Nephron progenitor cell (in vitro differentiated cells): ENCODE measurements at places on chromosomes 5 and 9.

GRCh38 chr5:176901260-176902101 lies 2.3 kb upstream of the HK3 start:
- DNase-seq, result no peak

DNA sequence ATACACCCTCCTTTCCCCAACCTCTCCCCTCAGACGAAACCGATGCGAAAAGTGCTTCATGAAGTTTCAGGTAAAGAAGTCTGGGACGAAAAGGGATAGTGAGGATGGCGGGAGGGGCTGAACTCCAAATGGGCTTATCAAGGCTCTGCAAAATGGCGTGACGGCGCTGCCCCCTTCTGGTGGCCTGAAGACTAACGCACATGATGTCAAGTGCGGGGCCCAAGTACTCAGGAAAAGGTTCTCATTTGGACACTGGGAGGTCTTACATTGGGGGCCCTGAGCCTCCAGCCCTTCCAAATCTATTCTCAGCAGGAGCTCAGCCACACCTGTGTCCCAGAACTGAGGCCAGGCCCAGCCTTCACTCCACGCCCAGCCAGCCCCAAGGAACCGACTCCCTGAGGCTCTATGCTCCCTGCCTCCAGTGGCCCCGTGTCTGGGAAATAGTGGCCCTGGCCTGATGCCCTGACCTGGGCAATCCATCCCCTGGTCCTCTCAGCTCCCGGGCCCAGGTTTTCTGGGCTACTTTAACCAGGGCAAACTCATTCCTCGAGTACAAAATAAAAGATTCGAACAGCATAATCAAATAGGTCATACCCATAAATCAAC lies 119.9 kb downstream of the KCNIP1 start:
- DNase-seq, result peak; percentile 76

GRCh38 chr9:1550636-1551035 lies 464.5 kb upstream of the SMARCA2 start:
- no peak for DNase-seq

GRCh38 chr5:91639744-91640143 lies 256.6 kb upstream of the ARRDC3 start:
- DNase-seq, result no peak

GRCh38 chr9:133534346-133535291 lies at the start of gene ADAMTSL2:
Gene ADAMTSL2 (plus strand): TSS chr9:133534704. CDS start chr9:133536713, 2,009 bp downstream.
- peak; percentile 84 for DNase-seq

GRCh38 chr9:28810388-28811075 lies 1237.3 kb upstream of the C9orf72 start:
- no peak for DNase-seq

GRCh38 chr9:37801287-37801850 lies 772 bp downstream of the DCAF10 start:
- DNase-seq, result peak; percentile 60

DNA sequence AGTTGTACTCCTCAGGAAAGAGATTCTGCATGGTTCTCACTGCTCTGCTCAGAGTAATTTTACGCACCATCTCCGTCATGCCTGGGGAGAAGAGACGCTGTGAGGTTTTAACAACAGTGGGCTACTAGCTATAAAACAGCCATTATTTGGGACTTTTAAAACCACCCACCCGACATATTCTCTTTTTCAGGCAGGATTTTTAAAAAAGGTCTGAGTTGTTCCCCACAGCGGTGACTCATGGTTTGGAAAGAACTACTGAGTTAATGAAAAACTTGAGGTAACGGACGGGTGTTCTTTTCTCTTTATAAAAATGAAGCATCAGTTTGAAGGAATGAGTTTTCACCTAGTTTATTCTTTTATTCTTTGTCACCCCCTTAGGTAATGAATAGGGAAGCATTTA lies 61.3 kb downstream of the TTLL11 start:
- no peak for DNase-seq

DNA sequence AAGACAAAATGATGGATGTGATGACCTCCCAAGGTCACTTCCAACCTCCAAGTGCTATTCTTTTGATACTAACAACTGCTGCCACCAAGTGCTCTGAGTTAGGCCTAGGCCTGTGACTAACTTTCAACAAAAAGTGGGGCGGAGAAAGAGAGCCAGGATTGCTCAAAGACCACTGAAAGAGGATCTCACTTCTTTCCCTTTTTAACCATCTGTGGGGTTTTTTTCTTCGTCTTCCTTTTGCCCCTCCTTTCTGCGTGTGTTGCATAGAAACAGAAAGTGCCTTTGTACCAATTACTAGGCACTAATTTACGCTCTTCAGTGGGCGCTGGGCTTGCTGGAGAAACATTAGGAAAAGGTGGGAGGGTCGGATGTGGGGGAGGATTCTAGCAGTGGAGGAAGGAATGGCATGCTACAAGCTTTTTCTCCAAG lies 8.0 kb downstream of the KLF9 start:
- DNase-seq, result peak; percentile 47

DNA sequence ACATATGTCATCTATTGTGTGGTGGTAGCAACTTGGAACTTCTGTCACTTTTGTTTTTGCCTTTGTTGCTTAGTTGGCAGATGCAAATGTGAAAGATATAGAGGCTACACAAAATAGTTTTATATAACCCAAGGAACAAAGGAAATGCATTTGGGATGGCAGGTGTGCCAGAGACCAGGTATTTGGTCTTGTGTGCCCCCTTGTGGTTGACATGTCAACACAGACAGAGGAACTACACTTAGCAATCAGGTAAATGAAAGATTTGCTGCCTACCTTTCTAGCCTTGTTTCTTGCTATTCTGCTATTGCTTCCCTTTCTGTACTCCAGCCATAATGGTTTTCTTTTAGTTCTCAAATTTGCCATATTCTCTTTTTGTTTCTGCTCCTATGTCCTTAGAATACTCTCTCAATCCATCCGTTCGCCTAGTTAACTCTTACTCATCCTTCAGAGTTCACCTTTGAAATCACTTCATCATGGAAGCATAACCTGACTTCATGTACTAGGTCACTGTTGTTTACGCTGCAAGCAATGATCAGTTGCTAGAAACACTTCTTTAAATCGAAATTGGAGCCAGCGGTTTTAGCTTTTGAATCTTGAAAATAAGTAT lies 119.5 kb downstream of the TRPM3 start:
- peak; percentile 29 for DNase-seq

DNA sequence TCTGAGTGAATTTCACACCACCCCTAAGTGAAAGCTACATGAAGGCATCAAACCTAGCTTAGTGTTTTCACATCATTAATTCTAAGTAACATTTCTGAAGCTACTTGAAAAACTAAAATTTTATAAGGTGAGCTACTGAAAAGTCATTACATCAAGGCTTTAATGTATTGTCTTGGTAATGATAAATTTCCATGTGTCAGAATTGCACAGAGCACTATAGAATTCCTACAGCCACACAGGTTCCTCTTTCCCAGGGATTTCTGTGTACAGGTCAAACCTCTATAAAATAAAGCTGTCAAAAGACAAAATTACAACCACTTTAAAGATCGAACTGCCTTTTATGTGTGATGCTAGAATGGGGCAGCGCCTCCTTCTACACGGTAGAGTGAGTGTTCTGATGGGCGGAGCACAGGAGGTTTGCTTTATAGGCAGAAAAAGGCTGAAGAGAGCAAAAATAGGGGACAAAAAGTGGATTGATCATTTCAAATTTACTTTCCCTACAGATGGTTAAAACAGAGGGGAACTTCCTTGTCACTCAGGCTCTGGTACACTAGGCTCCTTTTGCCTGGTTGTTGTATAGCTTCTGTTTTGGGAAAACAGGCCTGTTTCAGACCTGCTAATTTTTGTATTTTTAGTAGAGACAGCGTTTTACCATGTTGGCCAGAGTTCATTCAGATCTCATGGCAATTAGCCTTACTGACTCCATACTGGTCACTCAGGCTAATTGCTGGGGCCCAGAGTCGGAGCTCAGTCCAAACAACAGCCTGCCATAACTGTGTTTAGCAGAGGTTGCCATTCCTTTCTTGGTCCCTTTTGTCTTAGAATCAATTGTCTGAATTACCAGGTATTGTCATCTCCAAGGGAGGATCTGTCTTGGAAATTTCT lies 102.5 kb upstream of the BASP1 start:
- DNase-seq, result peak; percentile 35

GRCh38 chr9:112063151-112063550 lies 111.9 kb downstream of the SUSD1 start:
- no peak for DNase-seq

- no peak for DNase-seq
Measured at GRCh38 chr5:116864838-116865190, 290.2 kb upstream of the SEMA6A start.

GRCh38 chr5:31573494-31574142 lies 41.5 kb downstream of the C5orf22 start:
- no peak for DNase-seq

DNA sequence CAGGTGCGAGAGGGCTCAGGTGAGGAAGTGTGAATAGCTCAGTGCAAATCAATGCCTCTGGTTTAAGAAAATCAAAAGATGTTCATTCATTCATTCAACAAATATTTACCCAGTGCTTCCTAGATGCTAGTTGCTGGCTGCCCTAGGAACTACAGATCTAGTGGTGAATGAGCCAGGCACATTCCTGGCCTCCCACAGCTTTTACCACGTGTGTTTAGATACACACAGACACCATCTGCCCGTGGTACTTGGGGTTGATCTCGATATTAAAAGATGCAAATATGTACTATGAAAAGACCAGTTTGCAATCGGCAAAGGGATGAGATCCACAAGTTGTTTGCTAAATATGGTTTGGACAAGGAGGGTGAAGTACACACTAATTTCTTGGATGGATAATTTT lies 78.2 kb downstream of the GTF3C4 start:
- no peak for DNase-seq

DNA sequence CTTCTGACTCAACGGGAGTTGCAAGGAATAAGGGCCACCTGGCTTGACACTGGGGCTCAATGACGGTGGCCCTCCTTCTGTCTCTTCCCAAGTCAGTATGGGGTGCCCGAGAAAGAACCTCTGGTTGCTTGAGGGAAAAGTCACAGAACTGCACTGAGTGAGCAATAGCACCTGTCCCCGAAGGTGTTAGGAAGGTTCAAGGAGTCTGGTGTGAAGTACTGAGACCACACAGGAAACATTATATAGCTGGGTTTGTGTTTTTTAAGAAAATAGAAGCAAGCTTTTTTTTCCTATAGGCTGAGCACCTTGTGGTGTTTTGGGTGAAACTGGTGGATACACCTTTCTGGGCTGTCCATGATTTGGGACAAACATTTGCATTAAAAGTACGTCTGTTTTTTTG lies 62.9 kb downstream of the SPIN1 start:
- DNase-seq, result no peak

DNA sequence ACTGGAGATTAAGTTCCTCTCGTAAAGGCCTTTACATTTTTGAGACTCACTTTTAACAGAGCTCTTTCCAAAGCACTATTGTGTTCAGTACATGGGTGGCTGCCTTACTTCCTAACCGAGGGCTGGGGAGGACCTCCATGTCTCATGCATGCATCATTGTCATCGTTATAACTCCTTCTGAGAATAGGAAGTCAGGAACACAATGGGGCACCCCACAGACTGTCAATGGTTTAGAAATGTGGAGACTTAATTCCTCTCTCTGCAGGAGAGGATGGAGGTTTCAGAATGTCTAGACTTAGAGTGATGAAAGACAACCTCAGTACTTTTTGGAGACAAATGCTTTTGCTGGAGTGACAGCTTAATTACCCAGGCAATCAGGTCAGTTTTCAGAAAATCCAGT lies 83.9 kb downstream of the PRLR start:
- DNase-seq, result no peak

GRCh38 chr5:27908341-27908740 lies 870.0 kb upstream of the CDH9 start:
- no peak for DNase-seq

DNA sequence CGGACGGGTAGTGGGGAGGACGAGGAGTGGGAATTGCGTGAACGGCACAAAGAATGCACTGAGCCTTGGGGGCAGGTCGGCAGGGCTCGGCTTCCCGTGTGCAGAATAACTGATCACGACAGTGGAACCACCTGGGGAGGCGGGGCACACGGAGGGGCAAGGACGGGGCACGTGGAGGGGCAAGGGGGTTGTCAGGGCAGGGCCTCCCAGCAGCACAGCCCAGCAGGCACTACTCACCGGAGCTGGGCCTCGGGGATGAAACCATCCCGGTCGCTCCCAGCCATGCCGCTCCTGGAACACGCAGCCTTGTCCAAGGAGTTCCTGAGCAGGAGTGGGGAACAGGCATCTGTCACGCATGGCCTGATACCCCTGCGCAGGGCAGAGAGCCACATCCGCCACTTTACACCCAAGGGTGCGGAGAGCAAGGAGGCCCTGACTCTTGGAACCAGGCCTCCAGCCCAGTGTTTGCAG lies 33.4 kb downstream of the SARDH start:
- DNase-seq, result peak; percentile 1

- no peak for DNase-seq
Measured at GRCh38 chr9:18632632-18633403, 158.9 kb downstream of the ADAMTSL1 start.

GRCh38 chr5:83321483-83322055 lies 150.0 kb upstream of the VCAN start:
- no peak for DNase-seq

DNA sequence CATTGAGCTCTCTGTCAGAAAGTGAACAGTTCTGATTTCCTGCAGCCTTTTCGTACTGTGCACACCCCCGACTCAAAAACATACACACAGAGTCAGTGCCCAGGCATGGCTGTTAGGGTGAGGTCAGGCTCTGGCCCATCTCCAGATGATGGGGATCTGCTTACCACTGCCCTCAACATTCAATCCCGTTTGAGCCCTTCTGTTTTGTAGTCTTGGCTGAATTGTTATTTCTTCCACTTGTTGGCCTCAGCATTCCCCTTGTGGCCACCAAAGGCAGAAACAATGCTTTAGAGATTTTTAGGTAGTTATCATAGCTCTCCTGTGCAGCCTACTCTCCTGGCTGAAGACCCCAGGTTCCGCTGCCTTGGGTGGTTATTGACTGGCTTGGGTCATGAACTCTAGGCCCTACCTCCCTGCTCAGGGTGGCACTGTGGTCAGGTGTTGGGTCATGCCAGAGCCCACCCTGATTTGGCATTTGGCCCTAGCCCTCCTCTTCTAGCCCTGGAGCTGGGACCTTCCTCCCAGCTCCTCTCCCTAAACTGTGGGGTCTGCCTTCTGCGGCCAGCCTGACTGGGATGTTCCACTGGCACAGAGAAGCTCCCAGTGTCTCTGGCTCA lies 7.8 kb upstream of the MYOZ3 start:
- DNase-seq, result no peak
